ENCODE measurements at places on chromosomes 16 and 17.

DNA sequence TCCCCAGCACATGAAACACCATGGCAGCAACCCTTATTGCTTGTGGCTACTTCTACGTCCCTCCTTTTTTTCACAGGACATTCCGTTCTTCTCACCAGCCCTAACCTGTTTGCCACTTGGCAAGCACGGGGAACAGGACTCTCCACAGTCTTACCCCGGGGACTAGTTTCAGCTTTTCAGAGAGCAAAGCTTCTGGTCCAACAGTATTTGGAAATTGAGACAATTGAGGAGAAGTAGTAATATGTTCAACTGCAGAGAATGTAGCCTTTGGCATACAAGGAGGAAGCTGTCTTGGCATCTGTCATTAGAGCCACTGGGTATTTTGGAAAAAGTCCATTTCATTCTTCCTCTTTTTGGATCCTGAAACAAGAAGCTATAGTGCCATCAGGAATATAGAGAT, 65.7 kb downstream of the MAP2K6 start:
- no peak overlapping the region for H3K4me3 ChIP-seq
- no peak overlapping the region for H3K27ac ChIP-seq
- H3K27me3 ChIP-seq, result peaks cover 2% of the 10 kb centered on the region
- H3K36me3 ChIP-seq, result no peaks in the 10 kb centered on the region

DNA sequence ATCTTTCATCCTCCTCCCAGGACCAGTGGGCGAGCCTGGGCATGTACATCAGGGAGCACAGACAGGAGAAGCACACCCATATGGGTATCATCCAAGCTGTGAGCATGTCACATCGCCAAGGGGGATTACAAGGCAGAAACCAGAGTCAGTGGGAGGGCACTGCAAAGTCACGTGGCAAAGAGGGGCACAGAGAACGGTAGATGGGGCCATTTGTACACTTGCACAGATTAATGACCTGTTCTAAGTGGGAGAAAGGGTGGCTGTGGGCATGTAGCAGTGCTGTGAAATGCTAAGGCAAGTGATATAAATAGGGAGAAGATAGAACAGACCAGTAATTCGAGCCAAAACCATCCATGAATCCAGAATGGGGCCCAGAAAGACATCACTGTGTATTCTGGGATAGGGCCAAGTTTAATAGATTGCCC, 265.0 kb downstream of the CPPED1 start:
- no peak overlapping the region for H3K4me3 ChIP-seq
- no peaks in the 10 kb centered on the region for H3K4me1 ChIP-seq
- no peak overlapping the region for H3K27ac ChIP-seq
- no peak for DNase-seq

GRCh38 chr16:84513123-84513522, 8.7 kb upstream of the MEAK7 start:
- no peaks in the 10 kb centered on the region for H3K36me3 ChIP-seq
- peaks cover 4% of the 10 kb centered on the region for H3K4me1 ChIP-seq
- no peak overlapping the region for H3K4me3 ChIP-seq
- no peak for DNase-seq

- H3K4me3 ChIP-seq, result no peak overlapping the region
- peaks cover 7% of the 10 kb centered on the region for H3K36me3 ChIP-seq
- peaks cover 10% of the 10 kb centered on the region for H3K27me3 ChIP-seq
- peaks cover 26% of the 10 kb centered on the region for H3K4me1 ChIP-seq
- H3K27ac ChIP-seq, result no peak overlapping the region
Measured at GRCh38 chr17:63480192-63480784, 3.4 kb downstream of the ACE start.

DNA sequence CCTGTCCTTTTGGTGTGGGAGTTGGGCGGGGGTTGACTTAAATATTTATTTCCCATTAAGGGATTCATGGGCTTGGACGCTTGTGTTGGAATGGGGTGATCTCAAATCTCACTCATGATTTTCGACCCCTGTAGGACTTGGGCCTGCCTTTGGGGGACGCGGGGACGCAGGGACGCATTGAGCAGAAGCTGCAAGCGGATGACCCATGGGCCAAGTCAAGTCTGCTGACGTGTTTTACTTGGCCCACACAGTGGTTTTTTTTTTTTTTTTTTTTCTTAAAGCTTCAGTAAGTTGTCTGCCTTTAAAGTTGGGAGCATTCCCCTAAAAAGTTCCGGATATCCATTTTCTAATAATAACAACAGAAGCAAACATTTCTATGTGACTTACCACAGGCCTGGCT, 28.9 kb downstream of the CMIP start:
- peaks cover 56% of the 10 kb centered on the region for H3K4me1 ChIP-seq
- no peak overlapping the region for H3K27ac ChIP-seq
- H3K36me3 ChIP-seq, result peaks cover 32% of the 10 kb centered on the region

DNA sequence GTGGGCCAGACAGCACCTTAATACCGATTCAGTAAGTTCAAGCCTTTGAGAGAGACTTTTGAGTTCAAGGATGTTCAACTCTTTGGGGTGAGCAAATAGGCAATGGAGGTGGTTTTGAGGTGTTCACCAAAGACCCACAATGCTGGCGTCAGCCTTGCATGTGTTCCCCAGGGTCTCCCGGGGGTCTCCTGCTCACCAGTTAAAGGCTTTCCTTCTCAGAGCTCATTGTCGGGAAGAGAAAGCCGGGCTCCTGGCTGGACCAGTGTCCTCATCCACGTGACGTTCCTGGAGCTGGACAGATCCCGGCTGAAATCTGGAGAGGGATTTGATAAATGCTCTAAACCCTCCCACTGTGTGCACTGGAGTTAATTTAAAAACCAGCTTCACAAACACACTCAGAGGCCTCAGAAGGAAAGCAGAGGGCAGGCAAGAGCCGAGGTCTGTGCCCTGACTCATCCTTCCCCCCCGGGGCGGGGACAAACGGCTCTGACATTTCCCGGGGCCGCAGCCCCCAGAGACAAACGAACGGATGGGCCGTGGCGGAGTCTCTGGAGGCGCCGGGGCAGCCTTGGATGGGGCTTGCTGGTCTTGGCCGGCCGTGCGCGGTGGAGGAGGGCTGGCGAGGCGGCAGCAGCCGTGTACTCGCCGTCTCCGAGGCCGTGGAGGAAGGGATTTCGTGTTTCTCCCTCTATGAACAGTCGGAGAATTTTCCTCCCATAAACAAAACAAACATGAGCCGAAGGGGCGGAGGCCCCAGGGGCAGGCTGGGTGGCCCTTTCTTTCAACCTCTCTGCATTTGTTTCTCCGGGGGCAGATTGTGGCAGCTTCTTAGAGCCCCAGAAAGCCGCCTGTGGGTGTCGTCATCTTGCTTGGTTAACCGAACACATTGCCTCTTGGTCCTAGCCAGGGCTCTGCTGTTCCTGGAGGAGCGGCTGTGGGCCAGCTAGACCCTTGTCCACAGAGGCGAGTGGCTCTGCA, 94.2 kb downstream of the NTN1 start:
- no peak overlapping the region for H3K4me3 ChIP-seq
- H3K27me3 ChIP-seq, result peaks cover 5% of the 10 kb centered on the region
- H3K36me3 ChIP-seq, result no peaks in the 10 kb centered on the region
- H3K27ac ChIP-seq, result no peak overlapping the region
- DNase-seq, result peak; percentile 18
- H3K4me1 ChIP-seq, result peaks cover 3% of the 10 kb centered on the region

GRCh38 chr16:88395669-88396584, 13.2 kb downstream of the ZNF469 start:
- no peak overlapping the region for H3K4me3 ChIP-seq
- H3K27me3 ChIP-seq, result peaks cover 12% of the 10 kb centered on the region
- no peak for DNase-seq
- H3K4me1 ChIP-seq, result no peaks in the 10 kb centered on the region

- no peaks in the 10 kb centered on the region for H3K36me3 ChIP-seq
- peaks cover 7% of the 10 kb centered on the region for H3K27me3 ChIP-seq
- DNase-seq, result no peak
- no peak overlapping the region for H3K4me3 ChIP-seq
- H3K27ac ChIP-seq, result no peak overlapping the region
- no peaks in the 10 kb centered on the region for H3K4me1 ChIP-seq
Measured at GRCh38 chr16:11231367-11231970, 24.5 kb downstream of the SOCS1 start.

GRCh38 chr17:2179615-2180295, 123.8 kb downstream of the SMG6 start:
- DNase-seq, result no peak
- H3K27me3 ChIP-seq, result peaks cover 11% of the 10 kb centered on the region
- H3K36me3 ChIP-seq, result peaks cover 17% of the 10 kb centered on the region

GRCh38 chr16:24966634-24967033, 48.5 kb downstream of the ARHGAP17 start:
- H3K36me3 ChIP-seq, result peaks cover 78% of the 10 kb centered on the region
- peaks cover 2% of the 10 kb centered on the region for H3K27me3 ChIP-seq
- DNase-seq, result no peak

GRCh38 chr17:32719689-32720088, 157.2 kb downstream of the MYO1D start:
- no peak overlapping the region for H3K4me3 ChIP-seq
- H3K27ac ChIP-seq, result no peak overlapping the region
- peaks cover 2% of the 10 kb centered on the region for H3K27me3 ChIP-seq
- peaks cover 4% of the 10 kb centered on the region for H3K4me1 ChIP-seq
- H3K36me3 ChIP-seq, result peaks cover 3% of the 10 kb centered on the region
- no peak for DNase-seq

GRCh38 chr17:51371732-51372151, 111.4 kb downstream of the UTP18 start:
- no peaks in the 10 kb centered on the region for H3K36me3 ChIP-seq
- H3K4me1 ChIP-seq, result peaks cover 10% of the 10 kb centered on the region
- DNase-seq, result peak; percentile 54
- peak overlapping the region; percentile 56 for H3K4me3 ChIP-seq
- H3K27ac ChIP-seq, result no peak overlapping the region

GRCh38 chr17:55348749-55349354, 72.8 kb downstream of the MMD start:
- H3K27me3 ChIP-seq, result peaks cover 4% of the 10 kb centered on the region
- H3K27ac ChIP-seq, result no peak overlapping the region
- peak; percentile 42 for DNase-seq
- H3K4me1 ChIP-seq, result no peaks in the 10 kb centered on the region

DNA sequence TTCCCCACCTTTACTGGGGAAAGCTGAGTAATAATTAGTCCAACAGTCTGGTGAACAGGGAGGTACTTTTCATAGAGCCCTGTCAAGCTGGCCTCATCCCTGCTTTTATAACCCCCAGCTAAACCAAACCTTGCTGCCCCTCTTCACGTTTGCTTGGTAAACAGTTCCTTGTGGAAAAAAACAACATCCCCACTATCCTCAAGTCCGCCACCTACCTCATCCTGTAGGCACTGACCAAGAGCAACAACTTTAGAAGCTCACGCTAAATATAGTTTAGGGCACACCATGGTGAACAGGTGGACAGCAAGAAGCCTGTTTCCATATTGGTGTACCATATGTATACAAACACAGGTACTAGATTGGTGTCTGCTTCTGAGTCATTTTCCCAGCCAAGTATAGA, 16.5 kb downstream of the NFE2L1 start:
- no peak overlapping the region for H3K27ac ChIP-seq
- peaks cover 34% of the 10 kb centered on the region for H3K36me3 ChIP-seq
- H3K4me3 ChIP-seq, result no peak overlapping the region

- H3K27ac ChIP-seq, result no peak overlapping the region
- peaks cover 20% of the 10 kb centered on the region for H3K36me3 ChIP-seq
- no peak for DNase-seq
- peaks cover 21% of the 10 kb centered on the region for H3K4me1 ChIP-seq
- H3K4me3 ChIP-seq, result no peak overlapping the region
Measured at GRCh38 chr17:82851381-82851780, 11.6 kb upstream of the ZNF750 start.

DNA sequence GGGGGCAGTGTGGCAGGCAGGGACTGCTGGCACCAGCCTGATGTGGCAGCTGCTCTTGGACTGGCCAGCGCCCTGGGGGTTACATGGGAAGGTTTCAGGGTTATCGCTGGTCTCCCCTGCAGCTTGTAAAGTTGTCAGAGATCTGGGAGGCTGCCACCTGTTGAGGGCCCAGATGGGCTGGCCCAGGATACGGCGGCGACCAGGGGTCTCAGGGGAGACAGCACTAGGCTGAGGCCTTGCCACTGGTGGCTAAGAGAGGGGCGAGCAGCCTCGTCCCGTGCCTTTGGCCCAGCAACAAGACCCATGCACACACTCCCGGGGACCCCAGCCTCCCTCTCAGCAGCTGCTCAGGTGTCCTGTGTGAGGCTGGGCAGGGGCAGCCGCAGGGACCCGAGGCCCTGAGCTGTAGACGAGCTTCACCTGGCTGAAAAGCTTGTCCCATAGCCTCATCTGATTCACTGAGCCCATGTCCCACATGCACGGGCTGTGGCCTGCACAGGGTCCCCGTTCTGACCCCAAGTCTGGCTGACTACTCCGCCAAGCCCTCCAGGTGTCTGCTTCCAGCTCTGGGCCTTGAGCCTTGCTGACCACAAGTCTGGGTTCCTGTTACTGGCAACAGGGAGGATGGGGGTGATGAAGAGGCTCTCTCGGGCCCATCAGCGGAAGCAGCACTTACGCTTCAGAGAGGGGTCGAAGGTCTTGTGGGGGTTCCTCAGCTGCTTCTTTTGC, 6.2 kb downstream of the DUS1L start:
- H3K4me1 ChIP-seq, result no peaks in the 10 kb centered on the region
- H3K27me3 ChIP-seq, result peaks cover 6% of the 10 kb centered on the region
- DNase-seq, result no peak
- no peaks in the 10 kb centered on the region for H3K36me3 ChIP-seq
- no peak overlapping the region for H3K4me3 ChIP-seq

DNA sequence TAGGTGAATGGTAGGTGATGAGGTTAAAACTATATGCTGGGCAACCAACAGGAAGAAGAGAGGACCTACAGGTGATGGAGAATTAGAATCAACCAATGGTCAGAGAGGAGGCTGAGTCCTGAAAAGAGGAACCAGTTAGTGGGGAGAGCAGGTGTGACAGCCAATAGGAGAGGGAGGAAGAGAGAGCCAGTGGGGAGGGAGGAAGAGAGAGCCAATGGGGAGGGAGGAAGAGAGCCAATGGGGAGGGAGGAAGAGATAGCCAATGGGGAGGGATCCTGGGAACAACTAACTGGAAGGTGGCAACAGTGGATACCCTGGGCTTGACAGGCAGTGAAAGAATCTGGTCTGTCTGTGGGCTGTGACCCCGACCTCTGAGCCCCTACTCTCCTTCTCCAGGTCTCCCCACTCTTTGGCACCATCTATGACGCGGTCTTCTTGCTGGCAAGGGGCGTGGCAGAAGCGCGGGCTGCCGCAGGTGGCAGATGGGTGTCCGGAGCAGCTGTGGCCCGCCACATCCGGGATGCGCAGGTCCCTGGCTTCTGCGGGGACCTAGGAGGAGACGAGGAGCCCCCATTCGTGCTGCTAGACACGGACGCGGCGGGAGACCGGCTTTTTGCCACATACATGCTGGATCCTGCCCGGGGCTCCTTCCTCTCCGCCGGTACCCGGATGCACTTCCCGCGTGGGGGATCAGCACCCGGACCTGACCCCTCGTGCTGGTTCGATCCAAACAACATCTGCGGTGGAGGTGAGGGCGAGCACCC, 3.7 kb downstream of the GUCY2D start:
- H3K27me3 ChIP-seq, result peaks cover 14% of the 10 kb centered on the region
- DNase-seq, result no peak
- H3K4me3 ChIP-seq, result no peak overlapping the region
- peaks cover 5% of the 10 kb centered on the region for H3K36me3 ChIP-seq
- H3K4me1 ChIP-seq, result no peaks in the 10 kb centered on the region
